ENCODE measurements at places on chromosomes 1 and 21. TPM values are rescaled to one million over a fixed set of nuclear protein-coding genes. Genes with fewer than 3 reads are reported as not detected.

LRRC8B gene
- 2.5 TPM for total RNA-seq

- peak; percentile 37 for DNase-seq
Observed at GRCh38 chr1:1422465-1423244, 1.6 kb upstream of the ANKRD65 start.

PGBD5 gene
- 12.8 TPM for total RNA-seq

DNA sequence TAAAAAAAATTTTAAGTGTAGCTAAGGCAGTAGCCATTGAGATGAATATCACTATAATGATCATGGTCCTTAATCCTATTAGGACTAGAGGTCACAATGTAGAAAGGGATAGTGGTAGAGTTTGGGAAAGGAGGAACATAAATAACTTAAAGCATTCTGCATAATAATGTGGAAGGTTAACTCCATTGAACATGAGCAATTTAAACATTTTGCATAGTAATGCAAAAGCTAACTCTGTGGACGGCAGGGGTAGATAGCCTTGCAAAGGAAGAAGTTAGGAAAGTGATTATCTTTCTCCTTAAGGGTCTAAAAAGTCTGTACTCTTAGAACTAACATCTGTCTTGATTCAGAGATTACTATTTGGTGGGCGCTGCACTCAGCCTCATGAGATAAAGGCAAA lies 39.0 kb upstream of the DENND1B start:
- no peak for DNase-seq

DNA sequence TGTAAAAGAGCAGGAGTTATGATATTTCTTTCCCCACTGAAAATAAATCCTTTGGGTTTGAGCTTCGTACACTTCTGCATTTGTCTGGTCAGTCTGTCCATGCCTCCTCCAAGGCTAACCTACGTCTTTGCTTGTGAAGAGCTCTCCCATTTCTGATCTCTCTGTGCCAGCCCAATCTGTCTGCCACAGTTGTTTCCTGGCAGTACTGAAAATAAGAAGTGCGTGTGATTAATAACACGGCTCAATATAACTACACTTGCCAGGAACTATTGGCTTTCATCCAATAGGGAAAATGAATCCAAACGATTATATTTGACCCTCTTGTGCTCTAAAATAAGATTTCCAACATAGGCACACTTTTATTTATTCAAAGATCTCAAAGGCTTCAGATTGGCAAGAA lies 19.2 kb upstream of the COL24A1 start:
- no peak for DNase-seq

TESK2 gene
- total RNA-seq, result 1.5 TPM

DNA sequence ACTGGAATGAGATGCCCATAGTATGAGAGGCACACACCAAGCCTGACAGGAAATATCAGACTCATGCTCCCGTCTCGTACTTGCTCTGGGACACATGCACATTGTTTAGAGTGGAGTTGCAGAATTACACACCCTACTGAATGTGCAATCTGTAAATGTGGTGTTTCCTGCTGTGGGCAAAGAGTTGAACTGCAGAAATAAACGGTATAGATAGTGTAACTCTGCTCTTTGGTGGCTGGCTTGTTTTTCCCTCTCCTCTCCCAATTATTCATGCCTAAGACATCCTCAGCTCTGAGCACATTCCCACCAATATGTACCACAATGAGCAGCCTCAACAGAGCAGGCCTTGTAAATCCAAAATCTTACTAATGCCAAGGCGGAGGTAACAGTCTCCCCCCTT lies 90.1 kb upstream of the DIRAS3 start:
- DNase-seq, result no peak

DNA sequence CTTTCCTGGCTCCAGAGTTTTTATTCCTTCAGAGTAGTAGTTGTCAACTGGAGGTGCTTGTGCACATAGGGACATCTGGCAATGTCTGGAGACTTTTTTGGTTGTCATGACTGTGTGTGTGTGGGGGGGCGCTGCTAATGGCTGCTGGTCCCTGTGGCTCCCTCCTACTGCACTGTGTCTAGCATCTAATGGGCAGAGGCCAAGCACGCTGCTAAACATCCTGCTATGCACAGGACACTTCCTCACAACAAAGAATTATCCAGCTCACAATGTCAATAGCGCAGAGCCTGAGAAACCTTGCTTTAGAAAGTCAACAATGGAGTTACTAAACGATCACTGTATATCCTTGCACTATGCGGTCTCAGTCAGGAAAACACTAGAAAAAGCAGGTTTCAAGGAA lies 19.7 kb upstream of the HMGB4 start:
- DNase-seq, result no peak

AMY1A gene
- total RNA-seq, result not detected

- no peak for DNase-seq
Observed at GRCh38 chr1:21914450-21914849, 22.7 kb downstream of the HSPG2 start.

GRCh38 chr21:43643193-43643592 lies 16.1 kb downstream of the HSF2BP start:
- no peak for DNase-seq

VANGL2 gene
- total RNA-seq, result 1.9 TPM

GRHL3 gene
- not detected for total RNA-seq

DNA sequence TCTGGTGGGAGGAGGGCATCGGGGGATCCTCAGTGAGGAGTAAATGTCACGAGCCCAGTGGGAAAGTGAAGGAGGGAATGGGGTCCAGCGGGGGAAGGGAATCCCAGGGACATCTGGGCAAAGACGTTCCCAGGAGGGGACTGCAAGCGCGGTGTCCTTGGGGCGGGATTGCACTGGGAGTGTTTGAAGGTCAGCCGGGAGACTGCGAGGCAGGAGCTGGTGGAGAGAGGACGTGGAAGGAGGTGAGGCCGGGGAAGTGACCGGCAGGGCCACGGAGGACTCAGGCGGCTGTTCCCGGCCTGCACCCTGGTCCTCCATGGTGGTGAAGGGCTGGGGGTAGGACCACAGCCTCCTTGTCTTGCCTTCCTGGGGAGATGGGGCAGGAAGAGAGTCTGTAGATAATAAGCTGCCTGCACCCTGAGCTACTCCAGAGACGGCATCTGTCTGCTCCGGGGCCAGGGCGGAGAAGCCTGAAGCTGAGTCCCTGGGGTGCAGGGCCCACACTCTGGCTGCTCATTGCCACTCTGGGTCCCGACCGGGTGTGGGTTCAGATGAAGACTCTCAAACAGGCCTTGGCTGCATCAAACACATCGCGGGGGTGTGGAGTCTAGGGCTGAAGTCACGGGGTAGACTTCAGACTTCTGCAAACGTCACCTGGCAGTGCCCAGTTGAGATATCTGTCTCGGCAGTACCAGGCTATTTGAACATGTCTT lies 264.8 kb downstream of the CAMTA1 start:
- DNase-seq, result no peak

- DNase-seq, result no peak
Observed at GRCh38 chr21:36565540-36565939, 85.6 kb upstream of the CLDN14 start.

GRCh38 chr1:88466011-88466410 lies 218.1 kb upstream of the PKN2 start:
- DNase-seq, result no peak

- no peak for DNase-seq
Observed at GRCh38 chr1:26666855-26667254, 29.0 kb upstream of the ARID1A start.

DNA sequence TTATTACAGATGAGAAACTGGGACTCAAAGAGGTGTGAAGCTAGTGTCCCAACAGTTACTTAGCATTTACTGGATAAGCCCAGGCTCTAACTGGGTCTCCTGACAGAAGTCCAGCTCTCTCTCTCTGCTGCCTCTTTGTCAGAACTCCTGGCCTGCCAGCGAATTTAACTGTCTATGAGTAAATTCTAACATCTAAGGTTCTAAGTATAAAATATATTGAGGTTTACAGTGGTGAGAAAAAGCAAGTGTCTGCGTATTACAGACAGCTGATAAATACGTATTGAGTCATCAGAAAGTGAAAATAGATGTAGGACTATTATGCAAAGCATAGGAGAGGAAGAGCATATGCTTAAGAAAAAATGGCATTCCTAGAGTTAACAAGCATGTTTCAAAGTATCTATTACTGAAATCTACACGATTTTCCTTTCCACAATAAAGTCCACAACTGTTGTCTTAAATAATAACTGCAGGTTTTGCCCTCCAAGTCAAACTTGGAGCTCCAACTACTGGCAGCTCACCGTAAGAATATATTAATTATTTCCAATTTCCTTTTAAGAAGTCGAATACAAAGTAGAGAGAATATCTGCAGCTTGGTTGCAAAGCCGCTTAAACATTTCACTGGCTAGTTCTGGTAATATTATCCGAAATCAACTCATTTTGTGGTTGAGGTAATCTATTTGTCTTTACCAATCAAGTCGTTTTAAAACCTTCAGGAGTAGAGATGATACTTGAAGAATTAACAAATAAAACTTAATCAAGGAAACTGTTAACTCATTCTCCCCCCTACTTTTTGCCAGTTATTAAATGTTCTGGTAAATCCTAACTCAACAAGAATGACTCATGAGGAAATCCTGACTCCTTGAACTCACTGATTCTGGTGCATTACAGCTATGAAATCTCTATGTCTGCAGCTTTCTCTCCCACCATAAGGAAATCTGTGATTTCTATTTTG lies 1.4 kb upstream of the RGS2 start:
- DNase-seq, result no peak

GRCh38 chr1:41501581-41501980 lies 17.1 kb upstream of the EDN2 start:
- no peak for DNase-seq

DNA sequence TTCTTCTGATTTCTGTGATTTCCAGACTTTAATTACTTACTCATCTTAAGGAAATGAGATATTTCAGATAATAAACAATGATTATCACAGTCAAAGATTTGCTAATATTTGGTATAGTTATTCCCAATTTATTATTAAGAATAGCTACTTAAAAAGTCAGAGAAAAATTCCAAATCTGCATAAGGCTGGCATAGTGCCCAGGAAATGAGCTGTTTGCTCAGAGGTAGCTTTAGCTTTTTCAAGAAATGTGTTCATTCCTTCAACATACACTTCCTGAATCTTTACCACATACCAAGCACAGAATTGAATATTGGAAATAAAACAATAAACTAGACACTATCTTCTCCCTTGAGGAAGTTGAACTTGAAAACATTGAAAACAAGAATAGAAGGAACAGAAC lies 44.3 kb upstream of the KCNK1 start:
- DNase-seq, result no peak

DNA sequence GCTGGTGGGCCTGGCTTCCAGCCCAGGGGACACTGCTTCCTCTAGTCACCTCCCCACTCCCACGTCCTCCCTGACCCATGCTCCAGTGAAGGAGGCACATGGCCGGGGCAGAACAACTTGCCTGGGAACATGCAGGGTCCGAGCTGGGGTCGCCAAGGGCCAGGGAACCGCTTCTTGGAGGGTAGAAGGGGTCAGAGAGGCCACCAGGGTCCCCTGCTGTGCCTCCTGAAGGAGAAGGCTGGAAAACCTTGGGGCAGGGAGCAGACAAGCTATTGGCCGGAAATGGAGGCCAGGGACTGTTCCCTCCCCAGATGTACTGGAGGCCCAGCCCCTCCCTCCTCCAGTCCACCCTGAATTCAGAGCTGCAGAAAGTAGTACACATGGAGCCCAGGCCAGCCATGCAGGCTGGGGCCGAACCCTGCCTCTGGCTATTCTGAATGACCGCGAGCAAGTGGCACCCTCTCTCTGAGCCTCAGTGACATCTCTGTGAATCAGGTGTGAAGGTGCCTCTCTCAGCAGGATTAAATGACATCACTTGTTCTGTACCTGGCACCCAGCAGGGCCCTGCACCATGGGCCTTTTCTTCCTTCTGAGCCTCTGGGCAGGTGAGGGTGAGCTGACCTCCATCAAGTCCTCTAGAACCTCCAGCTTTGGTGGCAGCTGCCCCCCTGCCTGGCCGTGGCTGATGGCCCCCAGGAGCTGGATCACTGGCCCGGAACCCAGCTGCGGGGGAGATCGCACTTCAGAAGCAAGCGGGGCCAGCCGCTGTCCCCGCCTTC lies 15.7 kb downstream of the SPOCD1 start:
- DNase-seq, result no peak

GRCh38 chr1:186442651-186443375 lies 18.1 kb downstream of the PDC start:
- no peak for DNase-seq

- no peak for DNase-seq
Observed at GRCh38 chr1:88150330-88150729, 533.7 kb upstream of the PKN2 start.

DNA sequence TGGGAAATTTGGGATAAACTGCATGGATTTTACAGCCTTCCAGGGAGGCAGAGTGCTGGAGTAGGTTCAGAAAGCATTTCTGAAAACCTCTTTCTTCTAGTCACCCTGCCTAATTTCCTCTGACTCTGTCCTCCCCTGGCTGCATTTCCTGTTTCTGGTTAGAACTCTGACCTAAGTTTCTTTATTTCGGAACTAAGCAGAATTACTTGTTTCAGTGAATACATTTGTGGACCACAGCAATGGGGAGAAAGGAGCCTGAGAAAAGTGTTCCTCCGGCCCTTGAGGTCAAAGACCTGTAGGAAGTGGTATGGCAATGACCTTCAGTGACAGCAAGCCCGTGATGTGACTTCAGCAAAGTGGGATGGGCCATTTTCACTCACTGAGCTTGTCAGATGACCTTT lies 173.4 kb upstream of the RUNX1 start:
- no peak for DNase-seq

GRCh38 chr1:33927721-33928120 lies 63.8 kb downstream of the HMGB4 start:
- no peak for DNase-seq

ABCA4 gene
- 0.08 TPM for total RNA-seq

Data from Right ventricle myocardium superior (tissue), 1 donor.